Left colon (tissue), 2 donors: ENCODE measurements at places on chromosomes 2 and 18. TPM values are rescaled to one million over a fixed set of nuclear protein-coding genes. Genes with fewer than 3 reads are reported as not detected.

DNA sequence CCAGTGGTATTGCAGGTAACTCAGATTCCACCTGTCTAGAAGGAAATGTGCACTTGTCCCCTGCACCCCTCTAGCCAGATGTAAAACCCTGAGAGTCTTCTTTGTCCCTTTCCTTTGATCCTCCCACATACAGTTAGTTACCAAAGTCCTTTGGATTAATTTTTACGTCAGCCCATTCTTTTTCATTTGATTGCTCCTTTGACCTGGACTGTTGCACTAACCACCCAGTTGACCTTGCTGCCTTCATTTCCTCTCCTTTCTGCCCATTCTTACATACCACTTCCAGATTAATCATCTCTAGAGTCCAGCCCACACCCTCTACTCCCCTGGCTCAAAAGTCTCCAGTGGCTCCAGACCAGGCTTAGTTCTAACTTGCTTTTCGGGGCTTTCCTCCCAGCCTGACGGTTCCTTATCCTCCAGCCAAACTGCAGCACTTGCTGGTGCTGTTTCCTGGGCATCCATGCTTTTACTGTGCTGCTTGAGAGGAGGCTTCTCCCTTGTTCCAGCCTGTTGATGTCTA is 99.3 kb downstream of the SPTBN1 start:
- no peak for DNase-seq

- no peak for DNase-seq
Observed at GRCh38 chr2:207341804-207342203, 176.1 kb upstream of the KLF7 start.

Gene MARCO
- 2.7 TPM for total RNA-seq

Gene ERFE
- total RNA-seq, result not detected

Gene ZNF396
- 4.4 TPM for total RNA-seq
